ENCODE measurements at places on chromosomes 2 and 18.

GRCh38 chr2:85309699-85310321, 18.0 kb downstream of the TGOLN2 start:
- DNase-seq, result no peak

GRCh38 chr18:58363767-58364540, 264.9 kb downstream of the ALPK2 start:
- no peak for DNase-seq

GRCh38 chr2:218010984-218011652, 8.3 kb upstream of the TNS1 start:
- DNase-seq, result no peak

GRCh38 chr2:240327566-240327965, 107.9 kb upstream of the GPC1 start:
- no peak for DNase-seq

DNA sequence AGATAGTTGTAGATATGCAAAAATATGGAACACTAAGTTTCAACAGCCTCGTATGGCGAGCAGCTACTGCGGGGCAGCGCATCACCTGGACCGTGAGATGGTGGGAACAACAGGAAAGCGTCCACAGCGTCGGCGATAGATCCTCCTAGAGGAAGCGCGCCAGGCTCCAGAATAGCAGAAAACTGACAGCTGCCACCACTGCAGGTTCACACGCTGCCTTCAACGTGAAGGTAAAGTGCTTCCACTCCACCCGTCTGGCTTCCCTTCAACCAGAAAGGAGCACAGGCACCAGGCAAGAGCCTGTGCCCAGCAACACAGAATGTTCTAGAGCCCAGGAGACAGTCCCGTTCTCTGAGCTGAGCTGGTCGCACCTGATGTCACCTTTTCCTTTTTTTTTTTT, 20.0 kb downstream of the FBXO48 start:
- DNase-seq, result no peak

DNA sequence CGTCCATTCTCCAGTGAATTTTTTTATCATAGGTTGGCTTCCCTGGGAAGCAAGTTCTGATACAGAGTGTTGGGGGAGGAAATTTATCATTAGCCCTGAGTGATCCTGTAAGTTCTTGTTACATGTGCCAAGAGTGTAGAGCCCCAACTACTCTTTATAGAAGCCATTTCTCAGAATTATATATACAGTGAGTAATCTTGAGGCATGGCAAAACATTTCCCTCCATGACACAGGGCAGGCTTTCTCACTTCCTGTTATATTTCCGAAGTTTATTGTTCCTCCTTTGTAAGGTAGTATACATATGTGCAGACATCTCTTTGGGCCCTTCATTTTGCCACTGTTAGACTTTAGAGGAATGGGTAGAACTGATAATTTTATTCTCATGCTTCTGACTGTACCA, 484.7 kb upstream of the NRXN1 start:
- DNase-seq, result no peak

DNA sequence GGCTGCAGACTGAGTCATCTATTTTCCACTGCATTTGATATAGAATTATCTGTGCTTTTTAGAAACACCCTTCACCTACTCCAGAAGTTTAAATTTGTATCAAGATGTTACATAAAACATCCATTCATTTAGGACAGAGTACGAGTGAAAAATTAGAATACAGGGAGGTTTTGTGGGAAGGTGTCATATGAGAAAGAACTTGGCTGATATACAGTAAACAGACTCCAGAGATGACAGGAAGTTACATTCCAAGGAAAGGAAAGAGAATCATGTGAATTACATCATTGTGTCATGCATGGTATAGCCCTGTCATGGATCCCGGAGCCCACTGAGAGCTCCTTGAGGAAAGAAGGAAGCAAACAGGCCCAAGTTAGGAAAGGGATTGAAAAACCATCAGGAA, 341.5 kb upstream of the PKDCC start:
- no peak for DNase-seq

GRCh38 chr2:178395941-178396570, 54.9 kb downstream of the PRKRA start:
- no peak for DNase-seq

DNA sequence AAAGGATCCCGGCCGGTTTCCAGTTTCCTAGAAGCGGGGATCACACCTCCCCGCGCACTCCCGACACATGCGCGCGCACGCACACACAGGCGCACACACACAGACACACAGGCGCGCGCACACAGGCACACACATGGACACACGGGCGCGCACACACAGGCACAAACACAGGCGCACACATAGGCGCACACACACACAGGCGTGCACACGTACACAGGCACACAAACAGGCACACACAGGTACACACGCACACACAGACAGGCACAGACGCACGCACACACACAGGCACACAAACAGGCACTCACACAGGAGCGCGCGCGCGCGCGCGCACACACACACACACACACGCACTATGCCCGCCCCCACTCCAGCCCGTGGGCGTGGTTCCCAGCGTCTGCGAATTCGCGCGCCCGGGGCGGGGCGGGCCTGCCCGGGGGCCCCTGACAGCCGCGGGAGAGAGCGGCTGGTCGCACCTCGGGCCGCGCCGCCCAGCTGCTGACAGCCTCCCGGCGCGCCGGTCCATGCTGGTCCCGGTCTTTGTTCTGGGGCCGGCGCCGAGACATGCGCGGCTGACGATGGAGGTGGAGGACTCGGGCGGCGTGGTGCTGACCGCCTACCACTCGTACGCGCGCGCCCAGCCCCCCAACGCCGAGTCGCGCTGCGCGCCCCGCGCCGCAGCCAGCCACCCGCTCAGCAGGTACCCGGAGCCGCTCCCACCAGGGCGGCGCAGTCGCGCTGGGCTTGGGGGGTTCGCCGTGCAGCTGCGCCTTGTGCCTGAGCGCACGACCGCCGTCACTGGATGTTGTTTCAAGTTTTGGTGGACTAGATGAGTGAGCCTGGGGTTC, at the start of gene ARHGAP28:
Gene ARHGAP28, plus strand, starts transcription at position 470 of the 845 bp plus-strand sequence. Its CDS starts 106 bp downstream, at position 576.
- no peak for DNase-seq

- no peak for DNase-seq
These were observed 27.1 kb downstream of the STARD7 start for GRCh38 chr2:96181529-96181928.

GRCh38 chr18:9082711-9083510, 19.6 kb upstream of the NDUFV2 start:
- peak; percentile 45 for DNase-seq
